Fibroblast of skin of left quadriceps (primary cell): ENCODE measurements at places on chromosomes 13 and 19.

DNA sequence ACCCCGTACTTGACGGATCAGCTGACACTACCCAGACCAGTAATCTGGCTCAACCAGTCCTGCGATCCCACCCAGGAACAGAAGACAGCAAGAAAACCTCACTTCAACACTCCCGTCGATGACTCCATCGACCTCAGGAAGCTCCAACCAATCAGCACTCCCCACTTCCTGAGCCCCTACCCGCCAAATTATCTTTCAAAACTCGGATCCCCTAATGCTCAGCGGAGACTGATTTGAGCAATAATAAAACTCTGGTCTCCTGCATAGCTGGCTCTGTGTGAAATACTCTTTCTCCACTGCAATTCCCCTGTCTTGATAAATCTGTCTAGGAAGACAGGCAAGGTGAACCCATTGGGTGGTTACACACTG lies 1.2 kb downstream of the LSM4 start:
- DNase-seq, result no peak

DNA sequence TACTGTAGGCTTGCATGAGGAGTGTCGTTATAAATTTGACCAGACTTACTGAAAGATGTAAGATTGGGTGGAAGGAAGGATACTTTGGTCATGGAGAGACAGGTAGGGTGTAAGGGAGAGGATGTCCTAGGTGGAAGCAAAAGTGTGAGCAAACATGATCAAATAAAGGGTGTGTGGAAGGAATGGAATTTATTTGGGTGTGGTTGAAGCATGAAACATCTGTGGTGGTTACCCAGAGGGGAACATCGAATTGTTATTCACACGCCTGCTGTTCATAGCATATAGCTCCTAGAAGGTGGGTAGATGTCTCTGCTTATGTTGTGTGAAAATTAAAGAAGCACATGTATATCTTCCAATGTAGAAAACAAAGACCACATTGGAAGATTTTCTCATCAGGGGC lies 157.7 kb downstream of the ATP8A2 start:
- no peak for DNase-seq

DNA sequence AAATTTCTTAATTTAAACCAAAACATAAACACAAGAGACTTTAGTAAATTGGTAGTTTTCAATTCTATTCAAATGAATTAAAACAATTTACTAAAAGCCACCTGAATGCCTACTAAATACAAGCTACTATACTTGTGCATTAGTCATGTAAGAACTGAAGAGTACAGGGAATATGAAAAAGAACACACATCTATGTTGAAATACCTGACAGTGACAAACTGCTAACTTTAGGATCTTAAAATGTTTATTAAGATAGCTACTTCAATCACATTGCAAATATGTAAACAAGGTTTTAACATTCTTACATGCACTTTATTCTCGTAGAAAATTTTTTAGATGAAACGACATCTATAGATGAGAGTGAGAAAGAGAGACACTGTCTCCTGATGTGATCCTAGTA lies 4.1 kb downstream of the SPRYD7 start:
- DNase-seq, result no peak

- DNase-seq, result no peak
Observed at GRCh38 chr13:27177852-27178251, 6.2 kb upstream of the USP12 start.

- no peak for DNase-seq
Observed at GRCh38 chr19:1017115-1017905, 3.6 kb downstream of the TMEM259 start.

DNA sequence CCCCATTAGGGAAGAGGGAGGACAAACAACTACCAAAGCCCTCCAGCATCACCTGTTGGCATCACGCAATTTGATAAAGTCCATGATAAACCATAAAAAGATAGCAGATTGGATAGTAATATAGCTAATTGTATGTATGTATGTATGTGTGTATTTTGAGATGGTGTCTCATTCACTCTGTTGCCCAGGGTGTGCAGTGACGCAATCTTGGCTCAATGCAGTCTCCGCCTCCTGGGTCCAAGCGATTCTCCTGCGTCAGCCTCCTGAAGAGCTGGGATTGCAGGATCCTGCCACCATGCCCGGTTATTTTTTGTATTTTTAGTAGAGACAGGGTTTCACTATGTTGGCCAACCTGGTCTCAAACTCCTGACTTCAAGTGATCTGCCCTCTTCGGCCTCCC lies 74.6 kb upstream of the RNF113B start:
- no peak for DNase-seq

GRCh38 chr13:27679396-27679795 lies 57.7 kb downstream of the POLR1D start:
- DNase-seq, result no peak

- DNase-seq, result no peak
Observed at GRCh38 chr13:78611040-78611439, 7.7 kb upstream of the POU4F1 start.

- no peak for DNase-seq
Observed at GRCh38 chr13:114147803-114148520, 15.5 kb upstream of the RASA3 start.
